Brain microvascular endothelial cell (primary cell): ENCODE measurements at places on chromosomes 12 and 14.

DNA sequence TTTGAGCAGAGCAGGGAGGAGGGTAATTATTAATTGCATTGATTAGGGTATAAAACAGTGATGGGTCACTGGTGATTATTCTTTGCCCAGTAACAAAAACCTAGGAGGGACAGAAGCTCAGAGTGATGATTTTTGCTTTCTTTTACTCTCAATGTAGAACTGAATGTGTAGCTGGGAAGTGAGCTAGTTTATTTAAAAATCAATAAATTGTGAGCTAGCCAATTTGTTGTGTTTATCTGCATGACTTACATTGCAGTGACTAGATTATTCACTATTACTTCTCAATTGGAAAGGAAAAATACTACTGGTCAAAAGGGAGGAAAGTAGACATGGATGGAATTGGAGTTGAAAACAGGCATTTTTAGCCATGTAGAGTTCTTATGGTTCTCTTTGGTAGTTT lies 107.1 kb downstream of the PLXNC1 start:
- DNase-seq, result no peak

DNA sequence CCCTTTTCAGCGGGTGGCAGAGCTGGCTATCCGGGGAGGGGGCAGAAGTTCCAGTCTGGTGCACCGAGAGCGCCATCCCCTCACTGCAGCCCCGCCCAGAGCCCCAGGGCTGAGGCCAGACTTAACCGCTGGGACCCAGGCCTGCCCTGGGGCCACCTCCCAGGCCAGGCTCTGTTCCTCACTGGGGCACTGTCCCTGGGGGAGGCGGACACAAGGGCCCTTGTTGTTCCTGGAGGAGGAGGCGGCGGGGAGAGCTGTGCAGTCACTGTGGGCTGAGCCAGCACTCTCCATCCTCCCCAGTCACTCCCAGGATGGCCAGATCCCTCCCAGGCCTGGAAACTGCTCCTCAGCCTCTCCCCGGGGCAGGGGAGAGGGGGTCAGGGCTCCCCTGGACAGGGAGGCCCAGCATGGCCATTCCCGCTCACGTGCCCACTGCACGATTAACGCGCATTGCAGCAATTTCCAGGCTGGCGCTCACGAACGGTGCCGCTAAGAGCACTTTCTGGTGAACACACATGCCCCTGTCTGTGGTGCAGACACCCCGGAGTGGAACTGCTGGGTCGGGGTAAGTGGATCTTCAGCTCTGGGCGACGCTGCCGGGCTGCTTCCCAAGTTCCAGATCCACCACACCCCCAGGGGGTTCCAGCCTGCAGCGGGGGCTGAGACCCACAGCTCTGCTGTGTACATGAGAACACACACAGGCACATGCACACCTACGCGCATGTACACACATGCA lies 89.8 kb upstream of the SFSWAP start:
- no peak for DNase-seq

DNA sequence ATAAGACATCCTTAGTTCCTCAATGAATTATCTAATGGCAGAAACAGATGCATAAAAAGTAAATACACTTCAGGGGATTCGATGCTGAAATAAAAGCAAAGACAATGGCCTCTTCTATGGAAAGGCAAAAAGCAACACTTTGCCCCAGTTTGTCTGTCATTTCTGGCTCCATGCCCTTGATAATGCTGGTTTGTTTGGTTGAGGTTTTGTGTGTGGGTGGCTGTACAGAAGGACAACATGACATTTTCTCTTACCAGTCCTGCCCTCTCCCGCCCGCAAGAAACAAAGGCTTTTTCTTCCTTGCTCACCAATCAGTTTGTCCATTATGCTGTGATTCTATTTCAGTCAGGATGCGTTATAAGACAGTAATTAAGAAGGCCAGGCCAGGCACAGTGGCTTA lies 18.1 kb upstream of the WDR89 start:
- no peak for DNase-seq

DNA sequence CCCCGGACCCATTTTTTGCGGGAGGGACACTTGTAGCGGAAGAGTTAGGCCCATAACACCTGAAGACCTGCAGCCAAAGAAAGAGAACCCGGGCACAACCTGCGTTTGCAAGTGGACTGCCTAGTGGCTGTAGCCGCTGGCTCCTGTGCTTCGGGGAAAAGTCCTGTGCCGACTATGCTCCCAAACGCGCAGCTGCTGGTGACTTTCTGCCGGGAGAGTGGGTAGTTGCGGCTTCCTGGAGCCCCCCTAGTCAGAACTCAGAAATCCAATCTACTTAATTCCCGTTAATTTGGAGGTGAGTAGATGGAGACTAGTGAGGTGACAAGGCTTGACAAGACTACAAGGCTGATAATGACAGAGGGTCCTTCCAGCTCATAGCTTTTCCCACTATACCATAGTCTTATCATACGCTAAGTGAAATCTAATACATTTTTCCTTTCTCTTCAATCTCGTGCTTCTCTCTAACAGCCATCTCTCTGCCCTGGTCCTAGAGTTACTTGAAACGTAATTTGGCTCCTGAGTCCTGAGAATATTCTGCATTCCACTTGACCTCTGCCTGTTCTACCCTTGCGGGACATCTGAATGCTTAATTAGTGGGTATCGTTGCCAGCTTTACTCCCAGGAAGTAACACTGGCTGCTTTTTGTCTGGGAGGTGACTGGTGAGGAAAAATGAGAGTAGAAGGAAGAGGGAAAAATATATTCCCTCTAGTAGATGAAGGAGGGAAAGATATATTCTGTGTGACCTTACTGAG lies 556 bp downstream of the MTHFD1 start:
- peak; percentile 10 for DNase-seq

GRCh38 chr12:115070313-115070712 lies 386.3 kb upstream of the TBX3 start:
- DNase-seq, result no peak

GRCh38 chr12:119447126-119447525 lies 112.6 kb downstream of the CCDC60 start:
- no peak for DNase-seq

GRCh38 chr12:121807642-121808347 lies 4.0 kb downstream of the SETD1B start:
- no peak for DNase-seq

- no peak for DNase-seq
Measured at GRCh38 chr12:9973949-9974348, 2.7 kb downstream of the CLEC12A start.

DNA sequence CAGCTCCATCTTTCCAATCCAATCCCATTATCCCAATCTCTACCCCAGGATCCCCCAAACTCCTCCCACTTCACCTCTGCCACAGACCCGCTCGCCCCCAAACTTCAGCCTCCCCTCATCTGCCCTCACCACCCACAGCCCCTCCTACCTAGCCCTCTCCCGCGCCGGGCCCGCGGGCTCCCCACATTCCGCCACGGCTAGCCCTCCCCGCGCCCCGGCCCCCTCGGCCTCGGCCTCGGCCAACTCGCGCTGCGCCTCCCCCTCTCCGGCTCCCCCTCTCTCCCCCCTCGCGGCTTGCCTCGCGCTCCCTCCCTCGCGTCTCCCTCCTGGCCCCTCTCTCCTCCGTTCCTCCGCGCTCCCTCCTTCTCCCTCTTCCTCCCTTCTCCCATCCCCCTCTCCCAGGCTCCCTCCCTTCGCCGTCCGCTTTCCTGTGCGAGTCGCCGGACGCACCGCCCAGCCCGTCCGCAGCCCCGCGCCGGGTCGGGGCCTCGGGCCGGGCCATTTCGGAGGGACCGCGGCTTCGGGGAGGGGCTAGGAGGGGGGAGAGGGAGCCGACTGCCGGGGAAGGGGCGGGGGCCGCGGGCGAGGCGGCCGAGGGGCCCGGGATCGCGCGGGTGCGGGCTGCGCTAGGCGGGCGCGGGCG lies at the start of gene ATN1:
Gene ATN1 (plus strand): TSS at position 581 of the 643 bp plus-strand sequence. CDS start 6,043 bp downstream, outside the sequence.
- DNase-seq, result peak; percentile 54

DNA sequence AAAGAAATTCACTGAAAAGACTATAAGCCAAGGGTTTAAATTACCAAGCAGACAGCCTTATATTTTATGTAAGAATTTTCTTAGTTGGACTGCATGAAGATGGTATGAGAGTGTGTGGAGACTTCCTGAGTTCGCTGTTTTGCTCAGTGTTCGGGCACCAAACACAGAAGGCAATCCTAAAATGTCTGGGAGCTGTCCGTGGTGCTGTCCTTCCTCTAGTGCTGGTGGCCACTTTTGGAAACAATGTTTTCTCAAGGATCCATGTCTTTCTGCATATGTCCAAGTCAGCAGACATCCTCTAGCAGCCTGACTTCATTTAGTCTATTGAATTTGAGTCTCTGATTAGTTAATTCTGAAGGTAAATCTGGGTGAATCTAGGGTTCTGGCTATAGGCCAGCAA lies 135.8 kb downstream of the SLC8A3 start:
- peak; percentile 23 for DNase-seq

DNA sequence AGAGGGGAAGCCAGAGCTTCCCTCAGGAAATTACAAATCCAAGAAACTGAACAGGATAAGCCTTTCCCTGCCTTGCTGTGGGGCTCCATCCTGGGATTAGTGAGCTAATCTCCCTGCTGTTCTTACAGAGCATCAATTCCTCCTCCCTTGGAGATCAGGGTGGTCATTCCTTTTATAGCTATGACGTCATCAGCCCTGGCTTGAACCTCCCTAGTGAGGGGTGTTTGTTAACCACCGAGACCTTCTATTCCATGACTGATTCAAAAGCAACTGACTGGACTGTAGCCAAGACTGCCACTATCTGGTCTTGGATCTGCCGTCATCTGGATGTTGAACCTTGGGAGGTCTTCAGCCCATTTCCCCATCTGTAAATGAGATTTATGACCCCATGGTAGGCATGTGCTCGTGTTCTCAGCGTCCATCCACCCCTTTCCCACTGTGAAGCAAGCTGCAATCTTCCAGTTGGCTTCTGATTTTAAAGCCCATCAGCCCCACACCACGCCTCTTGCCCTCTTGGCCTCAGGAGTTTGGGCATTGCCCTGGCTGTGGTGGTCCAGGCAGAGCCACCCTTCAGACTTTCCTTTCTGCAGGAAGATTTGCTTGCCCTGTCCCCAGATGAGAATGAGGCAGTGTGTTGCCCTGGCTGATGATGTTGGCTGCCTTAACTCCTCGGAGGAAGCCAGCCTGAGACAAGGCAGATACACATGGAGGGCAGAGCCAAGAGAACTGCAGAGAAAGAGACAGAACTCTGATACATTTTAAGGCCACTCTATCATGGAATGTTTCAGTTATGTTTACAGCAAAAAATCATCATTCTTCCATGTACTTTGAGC lies 59.6 kb upstream of the ACTN1 start:
- DNase-seq, result peak; percentile 95

GRCh38 chr12:68772714-68773113 lies 26.7 kb downstream of the SLC35E3 start:
- DNase-seq, result no peak

DNA sequence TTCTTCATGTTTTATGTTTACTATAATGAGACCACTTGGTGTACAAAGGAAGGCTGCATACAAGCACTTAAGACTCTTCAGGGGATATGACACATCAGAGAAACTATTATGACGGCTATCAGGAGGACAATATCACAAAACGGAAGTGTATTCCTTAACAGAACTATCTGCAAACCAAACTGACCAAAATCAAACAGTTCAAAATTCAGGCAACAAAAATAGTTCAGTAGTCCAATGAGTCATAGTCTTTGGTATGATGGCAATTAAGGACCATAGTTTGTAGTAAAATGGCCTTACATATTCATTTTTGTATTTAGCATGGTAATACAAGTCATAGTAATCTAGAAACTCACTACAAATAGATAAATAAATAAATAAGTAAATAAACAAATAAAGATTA lies 1638.7 kb upstream of the SEL1L start:
- DNase-seq, result peak; percentile 12

DNA sequence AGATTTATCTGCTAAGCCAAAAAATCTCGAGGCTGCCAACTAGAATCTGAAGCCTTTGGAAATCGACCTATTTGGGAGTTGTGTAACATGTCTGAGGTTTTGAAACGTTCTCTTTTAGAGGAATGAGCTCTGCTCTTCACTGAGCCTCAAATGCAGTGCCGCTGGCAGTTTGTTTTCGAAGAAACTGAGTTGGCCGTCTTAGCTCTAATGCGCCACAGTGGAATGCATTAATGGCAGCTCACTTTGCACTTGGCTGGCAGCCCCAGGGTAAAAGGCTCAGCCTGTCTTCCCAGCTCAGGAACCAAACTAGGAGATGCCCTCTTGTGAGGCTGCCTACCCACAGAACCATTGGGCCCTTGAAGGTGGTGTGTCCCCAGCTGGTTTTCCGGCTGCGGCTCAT lies 53.8 kb downstream of the SFSWAP start:
- no peak for DNase-seq

DNA sequence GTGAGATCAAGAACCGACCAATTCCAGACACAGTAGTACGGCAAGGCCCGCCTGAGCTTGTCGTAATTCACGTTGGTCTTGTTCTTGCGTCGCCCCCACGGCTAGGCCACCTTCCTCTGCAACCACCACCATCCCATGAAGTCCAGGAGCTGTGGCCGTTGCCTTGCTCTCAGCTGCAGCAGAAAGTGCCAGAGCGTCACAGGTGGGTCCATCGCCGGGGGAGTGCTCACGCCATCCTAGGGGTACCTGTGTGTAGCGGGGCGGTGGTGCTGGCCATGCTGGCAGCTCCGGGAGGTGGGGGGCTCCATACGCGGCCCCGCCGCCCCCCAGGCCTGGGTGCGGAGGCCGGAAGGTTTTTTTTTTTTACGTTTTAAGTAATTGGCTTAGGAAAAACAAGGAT lies 23.1 kb downstream of the TMEM121 start:
- DNase-seq, result no peak
